ENCODE measurements at places on chromosomes 12 and 14. TPM values are rescaled to one million over a fixed set of nuclear protein-coding genes. Genes with fewer than 3 reads are reported as not detected.

DNA sequence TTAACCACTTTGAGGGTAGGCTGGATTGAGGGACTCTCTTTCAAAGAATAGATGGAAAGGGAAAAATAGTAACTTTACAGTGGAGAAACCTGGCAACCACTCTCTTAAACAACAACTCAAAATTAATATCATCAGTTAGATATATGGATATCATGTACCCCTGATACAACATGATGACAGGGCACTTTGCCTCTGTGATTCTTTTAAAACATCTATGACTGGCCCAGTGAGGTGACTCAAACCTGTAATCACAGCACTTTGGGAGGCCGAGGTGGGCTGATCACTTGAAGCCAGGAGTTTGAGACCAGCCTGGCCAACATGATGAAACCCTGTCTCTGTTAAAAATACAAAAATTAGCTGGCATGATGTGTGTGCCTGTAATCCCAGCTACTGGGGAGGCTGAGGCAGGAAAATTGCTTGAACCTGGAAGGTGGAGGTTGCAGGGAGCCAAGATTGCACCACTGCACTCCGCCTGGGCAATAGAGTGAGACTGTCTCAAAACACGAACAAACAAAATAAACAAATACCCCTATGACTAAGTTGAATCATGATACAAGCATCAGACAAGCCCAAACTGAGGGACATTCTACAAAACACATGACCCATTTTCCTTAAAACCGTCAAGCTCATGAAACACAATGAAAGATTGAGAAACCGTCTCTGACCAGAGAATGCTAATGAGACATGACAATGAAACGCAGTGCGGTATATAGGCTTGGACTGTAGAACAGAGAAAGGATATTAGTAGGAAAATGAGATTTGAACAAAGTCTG, 26.4 kb upstream of the SLC7A8 start:
- DNase-seq = no peak

KRT75 gene
- total RNA-seq = not detected

CMKLR1 gene
- 0.08 TPM for total RNA-seq

- no peak for DNase-seq
Observed at GRCh38 chr14:64826333-64826732, 53.4 kb downstream of the SPTB start.

GRCh38 chr12:53107122-53107521, 3.8 kb downstream of the SOAT2 start:
- no peak for DNase-seq

DNA sequence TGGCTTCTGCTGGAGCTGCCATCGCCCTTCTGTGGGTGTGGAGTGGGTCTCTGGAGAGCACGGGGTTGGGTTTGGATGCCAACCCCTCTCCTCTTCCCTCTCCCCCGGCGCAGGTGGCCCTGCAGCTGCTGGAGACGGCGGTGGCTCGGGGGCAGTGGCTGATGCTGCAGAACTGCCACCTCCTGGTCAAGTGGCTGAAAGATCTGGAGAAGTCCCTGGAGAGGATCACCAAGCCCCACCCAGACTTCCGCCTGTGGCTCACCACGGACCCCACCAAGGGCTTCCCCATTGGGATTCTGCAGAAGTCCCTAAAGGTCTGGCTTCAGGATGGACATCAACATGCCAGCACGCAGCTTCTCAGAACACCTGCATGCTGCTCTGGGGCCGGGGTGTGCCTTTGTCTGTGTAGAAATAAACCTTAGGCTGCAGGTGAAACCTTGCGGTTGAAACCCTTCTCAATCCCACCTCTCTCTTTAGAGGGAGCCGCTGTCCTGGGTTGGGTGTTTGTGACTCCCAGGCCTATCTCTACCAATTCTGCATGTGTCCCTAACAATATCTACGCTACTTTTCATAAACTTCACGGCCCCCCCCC, 44.3 kb downstream of the CCDC92 start:
- no peak for DNase-seq

DNA sequence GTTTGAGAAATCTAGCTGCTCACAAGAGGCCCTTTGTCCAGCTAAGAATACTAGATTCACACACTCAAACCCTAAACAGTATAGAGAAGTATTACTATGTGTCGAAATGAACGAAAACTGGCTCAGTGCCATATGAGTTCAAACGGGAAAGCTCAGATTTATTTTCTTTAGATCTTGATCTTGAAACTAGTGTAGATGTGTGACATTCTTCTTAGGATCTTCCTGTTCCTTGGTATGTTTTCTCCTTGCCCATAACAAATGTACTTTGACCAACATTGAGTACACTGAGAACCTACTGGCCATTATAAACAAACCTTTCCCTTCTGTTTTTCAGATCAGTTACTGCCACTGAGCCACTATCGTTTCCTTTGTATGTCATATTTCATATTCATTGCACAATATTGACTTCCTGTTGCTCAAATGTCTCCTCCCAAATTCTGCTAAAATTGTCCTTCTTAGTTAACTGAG, 21.3 kb downstream of the MYBPC1 start:
- DNase-seq = no peak

DNA sequence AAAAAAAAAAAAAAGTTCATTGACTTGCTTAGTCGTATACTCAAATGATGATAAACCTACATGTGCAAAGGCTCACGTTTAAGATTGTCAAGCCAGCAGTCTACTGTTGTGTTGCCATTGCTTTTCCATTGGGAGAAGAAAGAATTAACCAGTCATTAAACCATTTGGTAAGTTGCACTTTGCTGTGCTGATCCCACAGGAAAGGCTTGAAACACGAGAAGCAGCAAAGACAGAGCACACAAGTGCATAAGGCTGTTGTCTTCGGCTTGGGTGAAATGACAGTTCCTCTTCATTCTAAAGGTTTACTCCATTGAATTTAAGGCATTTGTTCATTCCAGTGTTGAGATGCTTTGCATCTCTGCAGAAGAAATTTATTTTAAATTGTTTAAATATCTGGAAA, 50.1 kb downstream of the ZC3H14 start:
- DNase-seq = no peak

KRT6A gene
- total RNA-seq = not detected

- no peak for DNase-seq
Observed at GRCh38 chr14:31965735-31966598, 111.1 kb upstream of the ARHGAP5 start.

DNA sequence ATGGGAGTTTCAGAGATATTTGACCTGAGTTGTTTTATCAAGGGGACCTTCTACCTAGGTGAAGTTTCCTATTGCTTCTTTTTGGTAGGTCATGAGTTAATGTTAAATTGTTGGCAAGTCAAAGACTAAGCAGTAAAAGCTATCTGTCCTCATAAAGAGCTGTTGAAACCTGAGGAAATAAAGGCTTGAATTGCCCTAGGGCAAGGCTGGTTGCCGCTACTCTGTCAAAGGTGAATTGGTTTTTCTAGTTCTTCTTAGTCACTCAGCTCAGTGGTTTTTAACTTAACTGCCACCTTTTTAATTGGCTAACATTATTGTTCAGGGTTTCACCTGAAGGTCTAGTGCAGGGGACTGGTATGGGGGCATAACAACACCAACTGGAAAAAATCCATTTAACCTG, 441.6 kb upstream of the FBXO33 start:
- DNase-seq = no peak

- no peak for DNase-seq
Observed at GRCh38 chr12:58252914-58253313, 311.5 kb downstream of the ATP23 start.

- DNase-seq = no peak
Observed at GRCh38 chr14:63654346-63654745, 12.7 kb upstream of the WDR89 start.

DNA sequence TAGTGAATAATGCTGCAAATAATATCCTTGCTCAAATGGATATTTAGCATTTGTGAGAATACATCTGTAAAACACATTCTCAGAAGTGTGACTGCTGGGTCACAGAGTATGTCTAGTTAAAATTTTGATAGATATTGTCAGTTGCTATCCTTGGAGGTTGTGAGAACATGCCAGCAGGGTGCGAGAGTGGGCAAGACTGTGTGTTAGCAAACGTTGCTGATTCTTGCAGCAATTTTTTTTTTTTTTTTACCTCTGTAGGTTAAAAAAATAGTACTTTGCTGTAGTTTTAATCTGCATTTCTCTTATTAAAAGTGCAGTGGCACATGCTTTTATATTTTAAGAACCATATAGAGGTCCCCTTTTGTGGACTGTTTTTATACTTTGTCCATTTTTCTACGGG, 4.5 kb upstream of the NYNRIN start:
- no peak for DNase-seq

GRCh38 chr14:53655080-53655785, 301.4 kb downstream of the BMP4 start:
- no peak for DNase-seq

DNA sequence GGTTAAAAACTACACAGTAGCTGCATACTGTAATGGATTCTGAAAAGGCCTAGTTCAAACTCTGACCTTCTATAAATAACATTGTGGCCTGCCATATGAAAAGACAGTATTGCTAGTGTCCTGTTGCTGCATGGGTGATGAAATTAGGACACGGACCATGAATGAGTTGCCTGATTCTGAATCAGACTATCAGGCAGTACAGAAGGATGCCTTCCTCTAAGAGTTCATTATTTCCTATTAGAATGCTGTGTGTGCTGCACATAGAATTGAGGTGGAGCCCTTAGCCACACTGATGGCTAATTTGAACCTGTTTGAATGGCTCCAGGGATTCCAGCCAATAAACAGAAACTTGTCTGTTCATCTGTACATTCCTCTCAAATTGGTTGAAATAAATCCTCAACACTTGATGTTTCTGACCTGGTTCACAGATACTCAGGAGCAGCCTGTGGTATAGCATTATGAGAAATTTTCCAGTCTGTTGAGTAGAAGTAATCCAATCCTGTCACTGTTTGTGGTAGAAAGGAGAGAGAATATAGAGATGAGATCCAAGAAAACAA, 483.2 kb downstream of the APAF1 start:
- DNase-seq = no peak

DNA sequence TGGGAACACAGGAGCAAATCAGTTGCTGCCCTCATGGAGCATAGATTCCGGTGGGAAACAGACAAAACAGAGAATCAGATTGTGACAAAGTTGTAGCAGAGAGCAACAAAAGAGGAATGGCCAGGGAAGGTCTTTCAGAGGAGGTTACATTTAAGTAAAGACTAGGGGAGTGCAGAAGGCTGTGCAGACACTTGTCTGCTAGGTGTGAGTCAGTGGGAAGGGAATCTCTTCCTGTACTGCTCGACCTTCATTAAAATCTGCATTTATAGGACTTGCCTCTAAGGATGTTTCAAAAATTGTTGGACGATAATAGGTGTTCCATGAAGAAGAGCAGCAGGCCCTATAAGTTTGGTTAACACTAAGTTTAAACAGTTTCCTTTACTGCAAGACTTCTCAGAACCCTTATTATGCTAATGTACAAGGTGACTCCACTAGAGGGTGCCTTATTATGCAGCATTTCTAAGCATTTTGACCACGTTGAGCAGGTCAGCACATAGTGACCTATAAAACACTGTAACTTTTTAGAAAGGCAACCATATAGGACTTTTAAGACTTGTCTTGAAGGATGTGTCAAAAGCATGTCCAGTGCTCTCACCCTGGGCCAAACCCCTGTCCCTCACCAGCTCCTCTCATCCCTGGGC, 91.8 kb upstream of the RIC8B start:
- no peak for DNase-seq

GRCh38 chr14:21840765-21841164, 167.1 kb upstream of the OR4E1 start:
- DNase-seq = no peak

DNA sequence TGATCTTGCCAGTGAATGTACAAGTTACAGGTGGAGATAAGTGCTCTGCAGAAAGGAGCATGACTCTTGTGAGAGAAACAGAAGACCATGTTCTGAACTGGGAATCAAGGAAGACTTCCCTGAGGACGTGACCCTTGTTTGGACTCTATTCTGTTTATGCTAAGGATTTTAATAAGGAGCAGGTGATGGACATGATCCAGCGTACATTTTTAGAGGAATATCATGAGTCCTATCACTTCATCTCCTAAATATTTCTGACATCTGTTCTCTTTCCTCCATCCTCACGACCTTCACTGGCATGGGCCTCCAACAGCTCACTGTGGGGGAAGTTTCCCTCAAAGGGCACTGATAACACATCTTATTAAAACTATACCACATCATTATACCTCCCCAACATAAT, 7.9 kb upstream of the SLC38A1 start:
- DNase-seq = no peak

DNA sequence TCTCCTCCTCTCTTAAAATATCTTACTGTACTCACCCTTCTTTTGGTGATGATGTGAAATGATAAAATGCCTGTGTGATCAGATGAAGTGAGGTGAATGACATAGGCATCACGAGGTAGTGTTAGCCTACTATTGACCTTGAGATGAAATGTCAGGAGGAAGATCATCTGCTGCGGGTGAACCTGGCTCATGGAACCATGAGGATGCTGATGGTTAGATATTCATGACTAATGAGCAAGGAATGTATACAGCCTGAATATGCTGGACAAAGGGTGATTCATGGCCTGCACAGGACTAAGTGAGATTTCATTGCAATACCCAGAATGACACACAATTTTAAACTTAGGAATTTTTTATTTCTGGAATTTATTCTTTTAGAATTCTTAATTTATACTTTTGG, 89.6 kb downstream of the DAAM1 start:
- DNase-seq = no peak

KRT72 gene
- total RNA-seq = 0.40 TPM

ALG10B gene
- total RNA-seq = 11.0 TPM

NTS gene
- total RNA-seq = not detected

- DNase-seq = no peak
Observed at GRCh38 chr12:27524839-27525753, 1.1 kb downstream of the PPFIBP1 start.

DNA sequence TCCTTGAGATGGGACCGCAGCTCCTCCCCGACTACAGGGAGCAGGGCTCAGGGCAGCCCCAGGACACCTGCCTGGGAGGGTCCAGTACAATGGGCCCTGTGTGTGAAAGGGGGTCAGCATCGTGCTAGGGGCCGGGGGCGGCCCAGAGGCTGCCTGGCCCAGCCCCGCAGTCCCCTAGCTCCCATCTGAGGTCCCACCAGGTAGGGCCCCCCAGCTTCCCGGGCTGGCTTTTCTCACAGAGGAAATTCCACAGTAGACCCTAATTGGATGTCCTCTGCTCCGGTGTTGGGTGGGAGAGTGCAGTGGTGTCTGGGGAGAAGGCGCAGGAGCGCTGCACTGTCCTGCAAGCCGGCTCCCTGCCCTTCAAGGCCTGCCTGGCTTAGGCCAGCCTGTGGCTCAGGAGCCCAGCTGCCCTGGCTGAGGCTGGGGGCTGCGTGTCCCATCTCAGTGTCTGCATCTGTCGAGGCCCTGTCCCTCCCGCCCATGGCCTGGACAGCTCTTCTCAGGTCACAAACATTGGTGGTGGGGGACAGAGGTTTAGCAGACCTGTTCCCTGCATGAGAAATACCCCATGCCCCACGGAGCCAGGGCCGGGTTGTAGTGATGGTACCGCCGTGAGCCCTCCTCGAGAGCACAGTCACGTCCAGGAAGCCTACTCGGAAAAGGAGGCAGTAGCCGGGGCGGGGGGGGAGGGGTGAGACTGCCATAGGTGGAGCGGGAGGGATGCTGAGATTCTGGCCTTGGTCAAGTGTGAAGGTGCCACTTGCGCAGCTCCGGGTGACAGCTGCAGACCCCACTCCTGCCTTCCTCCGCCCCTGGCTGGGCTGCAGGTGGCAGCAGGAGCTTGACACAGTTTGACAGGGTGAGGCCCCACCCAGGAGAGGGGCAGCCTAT, 11.6 kb downstream of the HIP1R start:
- DNase-seq = no peak

NDUFA12 gene
- 247 TPM for total RNA-seq

DHRS2 gene
- 0.44 TPM for total RNA-seq

GRCh38 chr12:131673888-131674257, 37.0 kb upstream of the SFSWAP start:
- DNase-seq = no peak
